ENCODE measurements at places on chromosomes 3 and 15.

DNA sequence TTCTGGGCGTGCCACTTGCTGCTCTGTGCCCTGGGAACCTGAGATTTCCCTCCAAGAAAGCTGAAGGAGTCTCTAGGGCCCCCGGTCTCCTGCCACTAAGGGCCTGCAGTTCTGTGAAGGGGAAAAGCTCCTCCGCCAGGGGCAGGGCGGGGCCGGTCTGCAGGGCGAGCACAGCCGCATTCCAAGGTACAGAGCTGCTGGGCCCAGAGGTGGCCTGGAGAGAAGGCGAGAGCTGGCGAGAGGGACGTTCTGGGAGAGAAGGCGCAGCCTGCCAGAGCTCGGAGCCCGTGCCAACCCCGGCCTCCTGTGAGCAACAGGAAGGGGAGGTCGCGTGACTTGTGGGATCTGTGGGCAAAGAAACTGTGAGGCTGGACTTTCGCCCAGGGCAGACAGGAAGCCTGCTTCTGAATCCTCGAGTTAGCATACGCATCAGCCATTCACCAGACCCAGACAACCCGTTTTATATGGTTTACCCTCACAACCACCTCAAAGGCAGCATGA lies 500.4 kb downstream of the SHQ1 start:
- DNase-seq = no peak

DNA sequence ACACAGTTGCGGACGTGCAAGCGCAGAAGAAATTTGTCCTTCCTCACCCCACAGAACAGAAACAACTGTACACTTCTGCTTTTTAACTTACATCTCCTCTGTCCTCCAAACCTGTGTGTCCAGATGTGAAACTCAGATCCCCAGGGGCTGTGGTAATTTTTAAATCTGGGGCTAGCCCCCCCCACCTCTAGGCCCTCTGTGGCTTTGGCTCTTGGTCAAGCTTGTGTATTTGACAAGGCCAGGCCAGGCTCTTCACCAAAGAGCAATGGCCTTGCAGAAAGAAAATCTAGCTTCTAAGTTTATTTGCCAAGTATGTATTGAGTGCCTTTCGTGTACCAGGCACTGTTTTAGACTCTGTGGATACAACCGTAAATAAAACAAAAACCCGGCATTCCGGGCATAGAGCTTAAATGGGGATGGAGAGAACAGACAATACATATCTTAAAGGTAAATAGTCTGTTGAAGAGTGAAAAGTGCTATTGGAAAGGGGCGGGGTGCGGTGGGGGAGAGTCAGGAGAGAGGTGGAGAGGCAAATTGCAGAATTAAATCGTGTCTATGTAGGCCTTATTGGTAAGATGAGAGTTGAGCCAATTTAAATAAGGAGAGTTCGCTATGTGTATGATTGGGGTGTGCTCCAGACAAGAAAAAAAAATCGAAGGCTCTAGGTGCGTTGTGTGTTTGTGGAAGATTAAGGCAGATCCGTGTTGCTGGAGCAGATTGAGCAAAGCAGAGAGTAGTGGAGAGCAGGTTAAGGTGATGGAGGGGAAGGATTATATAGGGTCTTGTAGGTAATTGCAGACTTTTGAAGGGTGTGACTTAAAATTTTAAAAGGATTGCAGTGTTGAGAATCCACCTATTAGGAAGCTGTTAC lies 781 bp upstream of the DPH6 start:
- no peak for DNase-seq

- DNase-seq = no peak
Observed at GRCh38 chr3:105274536-105274935, 92.2 kb upstream of the ALCAM start.

DNA sequence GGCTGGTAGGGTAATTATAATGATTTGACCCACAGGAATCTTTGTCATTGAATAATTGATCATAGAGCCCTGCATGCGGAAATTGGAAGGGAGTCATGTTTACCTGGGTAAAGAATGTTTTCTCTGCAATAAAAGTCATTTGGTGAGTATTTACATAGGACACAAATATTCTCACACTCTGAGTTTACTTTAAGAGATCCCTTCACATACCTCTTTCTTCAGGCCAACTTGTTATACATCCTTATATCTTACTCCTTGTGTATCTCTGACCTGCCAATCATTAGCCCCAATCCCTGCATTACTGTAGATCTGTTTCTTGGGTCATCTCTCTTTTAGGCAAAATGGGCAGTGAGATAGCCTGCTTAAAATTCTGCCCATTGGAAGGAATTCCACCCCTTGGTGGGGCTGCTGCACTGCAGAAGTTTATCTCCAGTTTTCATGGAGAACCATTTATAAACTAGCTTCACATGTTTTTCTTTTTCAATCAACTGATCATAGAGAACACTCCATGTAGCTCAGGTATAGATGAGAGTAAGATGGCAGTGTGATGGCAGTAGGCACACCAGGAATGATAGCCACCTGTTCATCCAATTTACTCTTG lies 46.2 kb downstream of the ILDR1 start:
- DNase-seq = no peak

- DNase-seq = no peak
Observed at GRCh38 chr3:69445498-69445897, 59.6 kb upstream of the FRMD4B start.

DNA sequence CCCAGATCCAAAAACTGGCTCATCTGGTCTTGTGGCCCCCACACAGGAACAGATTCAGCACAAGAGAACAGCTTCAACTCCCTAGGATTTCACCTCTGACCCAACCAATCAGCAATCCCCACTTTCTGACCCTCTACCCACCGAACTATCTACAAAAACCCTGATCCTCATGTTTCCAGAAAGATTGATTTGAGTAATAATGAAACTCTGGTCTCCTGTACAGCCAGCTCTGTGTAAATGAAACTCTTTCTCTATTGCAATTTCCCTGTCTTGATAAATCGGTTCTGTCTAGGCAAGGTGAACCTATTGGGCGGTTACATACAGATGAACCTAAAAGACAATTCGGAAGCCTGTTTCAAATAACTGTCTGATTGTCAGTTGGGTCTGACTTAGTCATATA lies 847.6 kb upstream of the ALCAM start:
- DNase-seq = no peak

GRCh38 chr3:180680097-180680430 lies 775 bp upstream of the CCDC39 start:
- DNase-seq = no peak

- no peak for DNase-seq
Observed at GRCh38 chr15:100310513-100311153, 31.1 kb downstream of the ADAMTS17 start.

GRCh38 chr3:185914911-185915629 lies 22.7 kb downstream of the TRA2B start:
- DNase-seq = no peak

DNA sequence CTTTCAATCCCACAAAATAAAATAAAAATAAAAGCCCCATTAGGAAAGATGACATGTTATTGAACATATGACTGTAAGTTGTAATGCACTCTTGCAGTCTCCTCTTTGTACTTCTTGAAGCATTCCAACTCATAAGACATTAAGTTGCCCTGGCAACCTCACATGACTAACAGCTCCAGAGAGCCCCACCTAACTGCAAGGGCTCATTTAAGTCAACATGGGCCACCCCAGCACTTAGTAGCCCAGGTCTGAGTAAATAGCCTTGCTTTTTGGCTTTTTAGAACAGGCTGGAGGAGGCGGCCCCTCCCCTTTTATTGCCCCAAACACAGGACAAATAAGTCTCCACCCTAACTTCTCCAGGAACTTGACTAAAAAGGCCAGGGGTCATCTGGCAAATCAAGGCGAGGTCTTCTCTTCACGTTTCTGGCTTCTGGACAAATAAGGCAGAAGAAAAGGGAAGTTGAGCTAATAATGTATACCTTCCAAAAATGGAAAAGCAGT lies 135.1 kb downstream of the TMCO5A start:
- no peak for DNase-seq

GRCh38 chr3:180329187-180329586 lies 272.8 kb upstream of the TTC14 start:
- DNase-seq = no peak

- no peak for DNase-seq
Observed at GRCh38 chr3:156750191-156750873, 75.8 kb upstream of the LEKR1 start.

DNA sequence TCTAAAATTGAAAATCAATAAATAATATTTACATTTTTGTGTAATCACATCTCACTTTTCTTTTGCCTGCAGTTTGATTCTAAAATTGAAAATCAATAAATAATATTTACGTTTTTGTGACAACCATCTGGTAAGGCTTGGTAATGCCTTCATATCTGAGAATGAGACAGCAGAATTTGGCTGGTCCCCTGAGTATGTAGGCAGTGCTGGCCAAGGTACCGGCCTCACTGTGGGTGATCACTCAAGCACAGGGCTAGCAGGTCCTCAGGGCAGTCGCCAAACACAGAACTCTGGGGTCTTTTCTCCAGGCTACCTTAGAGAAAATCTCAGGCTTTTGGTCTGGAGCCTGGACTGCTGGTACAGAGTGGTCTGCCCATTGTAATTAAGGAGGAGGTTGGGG lies 26.2 kb downstream of the RTP3 start:
- DNase-seq = no peak

DNA sequence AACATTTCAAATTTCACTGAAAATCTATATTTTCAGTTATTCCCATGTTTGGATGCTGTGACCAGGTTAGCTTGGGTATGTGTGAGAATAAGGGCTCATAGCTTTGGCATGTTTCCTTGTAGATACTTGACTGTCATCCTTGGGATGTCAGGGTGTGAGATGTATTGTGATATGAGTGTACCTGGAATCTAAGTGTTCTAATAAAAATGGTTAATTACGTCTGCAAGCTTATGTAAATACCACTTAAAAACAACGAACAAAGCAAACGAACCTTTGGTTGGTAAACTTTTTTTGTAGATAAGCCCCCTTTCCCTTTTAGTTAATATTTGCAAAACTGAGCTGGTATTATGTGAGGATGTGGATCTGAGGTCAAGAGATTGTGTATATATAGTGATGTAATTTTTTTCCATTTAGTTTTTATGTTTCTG lies 63.5 kb downstream of the FNDC3B start:
- DNase-seq = no peak

DNA sequence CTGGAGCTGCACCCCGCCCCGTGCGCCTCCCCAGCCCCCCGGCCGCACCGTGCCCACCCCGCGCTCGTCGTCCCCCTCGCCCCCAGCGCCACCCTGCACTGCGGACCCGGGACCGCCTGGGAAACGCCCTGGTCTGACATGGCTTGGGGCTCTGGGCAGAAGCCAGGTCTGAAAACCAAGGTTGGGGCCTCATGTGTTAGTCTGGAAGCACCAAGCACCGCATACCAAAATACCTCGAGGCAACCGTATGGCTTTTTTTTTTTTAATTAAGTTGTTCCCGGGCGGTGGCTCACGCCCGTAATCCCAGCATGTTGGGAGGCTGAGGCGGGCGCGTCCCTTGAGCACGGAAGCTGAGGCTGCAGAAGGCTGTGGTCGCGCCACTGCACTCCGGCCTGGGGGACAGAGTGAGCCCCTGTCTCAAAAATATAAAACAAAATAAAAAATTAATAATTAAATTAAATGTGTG lies 91.5 kb upstream of the CHD2 start:
- no peak for DNase-seq

- no peak for DNase-seq
Observed at GRCh38 chr15:70892002-70892911, at the start of the genes LRRC49 and THAP10. TSS of gene LRRC49 (plus strand) at chr15:70892826. CDS start at chr15:70892895, 69 bp downstream. TSS of gene THAP10 (minus strand) at chr15:70892433. CDS start at chr15:70892272, 161 bp downstream.

GRCh38 chr3:74642876-74643275 lies 28.4 kb upstream of the CNTN3 start:
- DNase-seq = no peak

DNA sequence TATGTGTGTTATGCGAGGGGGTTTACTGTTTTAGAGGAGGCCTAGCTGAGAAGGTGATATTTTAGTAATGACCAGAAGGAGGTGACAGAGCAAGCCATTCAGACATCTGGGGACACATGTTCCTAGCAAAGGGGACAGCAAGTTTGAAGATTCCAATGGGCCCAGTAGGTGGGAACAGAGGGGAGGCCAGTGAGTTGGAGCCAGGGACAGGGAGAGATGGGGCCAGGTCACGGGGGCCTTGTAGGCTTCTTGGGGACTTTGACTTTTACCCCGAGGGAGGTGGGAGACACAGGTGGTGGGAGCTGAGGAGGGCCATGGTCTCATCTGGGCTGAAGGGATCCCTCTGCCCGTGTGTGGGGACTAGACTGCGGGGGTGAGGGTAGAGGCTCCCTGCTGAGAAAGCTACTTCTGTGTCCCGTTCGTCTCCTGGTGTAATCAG lies 72.5 kb downstream of the MGLL start:
- DNase-seq = no peak

DNA sequence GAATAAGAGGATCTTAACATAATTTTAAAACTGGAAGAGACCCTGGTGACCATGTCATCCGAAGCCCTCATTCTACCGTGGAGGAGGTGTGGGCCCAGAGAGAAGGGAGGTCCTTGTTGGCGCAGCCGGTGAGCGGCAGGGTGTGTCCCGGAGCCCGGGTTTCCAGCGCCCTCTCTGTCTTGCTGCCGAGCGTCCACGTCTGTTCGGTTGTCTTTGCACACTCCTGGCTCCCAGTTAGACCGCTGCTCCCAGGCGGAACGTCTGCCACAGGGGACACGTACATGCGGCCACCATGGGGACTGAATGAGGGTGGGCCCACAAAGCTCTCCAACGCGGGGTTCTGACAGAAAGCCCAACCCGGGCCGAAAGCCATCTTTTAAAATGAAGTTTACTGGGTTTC lies 6.6 kb upstream of the MUC4 start:
- DNase-seq = no peak

DNA sequence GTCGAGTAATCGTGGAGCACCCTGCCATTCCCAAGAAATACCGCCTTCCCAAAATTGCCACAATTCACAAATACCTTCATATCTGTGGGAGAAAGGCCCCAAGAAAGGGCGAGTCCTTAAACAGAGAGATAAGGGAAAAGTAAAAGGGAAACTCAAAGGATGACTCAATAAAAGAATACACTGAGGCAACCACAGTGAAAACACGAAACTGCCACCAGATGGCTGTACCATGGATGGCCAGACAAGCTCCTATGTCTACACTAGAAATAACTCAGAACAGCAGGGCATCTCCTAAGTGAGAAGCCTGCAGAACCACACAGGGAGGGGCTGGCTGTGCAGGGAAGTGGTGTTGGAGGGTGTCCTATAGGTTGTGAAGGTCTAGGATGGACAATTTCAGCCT lies 25.0 kb downstream of the SRGAP3 start:
- no peak for DNase-seq

- DNase-seq = no peak
Observed at GRCh38 chr3:36175113-36175812, 205.0 kb upstream of the STAC start.

GRCh38 chr15:96353930-96354730 lies 23.6 kb downstream of the NR2F2 start:
- no peak for DNase-seq

GRCh38 chr15:68264282-68264681 lies 13.3 kb upstream of the FEM1B start:
- DNase-seq = no peak

DNA sequence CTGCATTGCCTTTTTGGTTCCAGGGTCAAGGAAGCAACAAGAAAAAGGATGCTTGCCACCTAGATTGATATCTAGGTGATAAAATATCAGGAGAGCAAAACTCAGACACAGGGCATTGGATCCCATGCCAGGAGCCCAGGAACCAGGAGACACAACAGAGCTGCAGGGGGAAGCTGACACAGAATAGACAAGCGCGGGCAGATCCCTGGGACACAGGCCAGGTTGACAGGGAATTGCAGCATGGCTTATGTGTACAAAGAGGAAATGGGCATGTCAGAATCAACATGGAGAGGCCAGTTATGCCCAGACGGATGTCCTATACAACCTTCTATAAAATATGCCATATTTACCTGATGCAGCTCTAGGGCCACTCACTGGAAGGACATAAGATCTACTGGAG lies 84.2 kb downstream of the SEMA6D start:
- no peak for DNase-seq

All from stimulated activated CD8-positive, alpha-beta memory T cell treated with anti-CD3 and anti-CD28 coated beads, Interleukin-2, amount 100 ng/mL, for 1 hour (primary cell).